Lower lobe of right lung (tissue), 2 donors: ENCODE measurements at places on chromosomes 12 and 14. TPM values are rescaled to one million over a fixed set of nuclear protein-coding genes. Genes with fewer than 3 reads are reported as not detected.
A peak's percentile ranks its signal among the peaks of the same experiment; 100 is the strongest.

- H3K27ac ChIP-seq, result no peak overlapping the region
- H3K27me3 ChIP-seq, result no peaks in the 10 kb centered on the region
- H3K4me3 ChIP-seq, result no peak overlapping the region
- H3K4me1 ChIP-seq, result peaks cover 41% of the 10 kb centered on the region
- no peaks in the 10 kb centered on the region for H3K36me3 ChIP-seq
- no peak for DNase-seq
Measured at GRCh38 chr12:104751120-104751519, 207.0 kb downstream of the SLC41A2 start.

DNA sequence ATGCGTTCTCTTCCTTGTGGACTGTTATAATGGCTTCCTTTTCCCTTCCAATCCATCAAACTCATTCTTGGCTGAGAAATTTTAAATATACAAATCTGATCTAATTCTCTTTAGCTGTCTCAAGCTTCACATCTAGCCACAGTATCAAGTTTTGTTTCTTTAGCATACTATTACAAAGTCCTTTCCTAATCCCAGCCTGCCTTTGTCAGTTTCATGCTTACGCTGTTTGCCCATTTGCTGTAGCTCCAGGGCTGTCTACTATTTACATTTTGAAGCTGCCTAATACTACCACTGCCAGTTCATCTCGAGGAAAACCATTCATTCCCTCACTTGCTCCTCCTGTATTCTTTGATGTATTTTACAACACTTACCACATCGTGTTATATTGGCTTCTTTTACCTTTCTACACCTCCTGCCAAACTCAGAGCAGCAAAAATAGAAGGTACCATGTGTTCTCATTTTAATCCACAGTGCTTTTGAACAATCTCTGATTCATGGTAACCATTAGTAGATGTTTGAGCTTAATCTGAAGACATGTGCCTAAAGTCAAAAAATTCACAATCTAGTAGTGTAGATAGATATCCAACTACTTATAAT lies 42.9 kb downstream of the ARID4A start:
- peaks cover 85% of the 10 kb centered on the region for H3K36me3 ChIP-seq
- H3K4me3 ChIP-seq, result no peak overlapping the region
- no peak overlapping the region for H3K27ac ChIP-seq
- no peak for DNase-seq
- H3K4me1 ChIP-seq, result no peaks in the 10 kb centered on the region

DNA sequence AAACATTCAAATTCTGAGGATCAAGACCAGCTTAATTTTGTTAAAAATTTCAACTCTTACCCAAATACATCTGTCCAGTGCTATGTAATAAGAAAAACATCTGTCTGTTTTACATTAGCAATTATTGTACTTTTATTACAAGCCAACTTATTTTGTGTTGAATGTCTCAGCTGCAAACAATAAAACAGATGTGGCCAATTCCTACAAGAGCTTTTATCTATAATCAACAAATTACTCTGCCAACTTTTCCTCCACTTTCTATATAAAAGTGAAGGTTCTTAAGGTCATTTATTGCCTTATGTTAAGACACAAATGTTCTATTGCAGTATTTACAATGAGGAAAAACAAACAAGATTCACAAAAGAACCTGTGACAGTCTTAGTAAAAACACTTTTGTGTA lies 72.7 kb downstream of the NOVA1 start:
- no peak overlapping the region for H3K4me3 ChIP-seq
- DNase-seq, result no peak
- H3K27ac ChIP-seq, result no peak overlapping the region
- no peaks in the 10 kb centered on the region for H3K36me3 ChIP-seq

- peaks cover 9% of the 10 kb centered on the region for H3K36me3 ChIP-seq
- H3K4me1 ChIP-seq, result peaks cover 27% of the 10 kb centered on the region
- H3K4me3 ChIP-seq, result peak overlapping the region; percentile 72
Measured at GRCh38 chr12:42237853-42238239, 202 bp downstream of the YAF2 start.

DNA sequence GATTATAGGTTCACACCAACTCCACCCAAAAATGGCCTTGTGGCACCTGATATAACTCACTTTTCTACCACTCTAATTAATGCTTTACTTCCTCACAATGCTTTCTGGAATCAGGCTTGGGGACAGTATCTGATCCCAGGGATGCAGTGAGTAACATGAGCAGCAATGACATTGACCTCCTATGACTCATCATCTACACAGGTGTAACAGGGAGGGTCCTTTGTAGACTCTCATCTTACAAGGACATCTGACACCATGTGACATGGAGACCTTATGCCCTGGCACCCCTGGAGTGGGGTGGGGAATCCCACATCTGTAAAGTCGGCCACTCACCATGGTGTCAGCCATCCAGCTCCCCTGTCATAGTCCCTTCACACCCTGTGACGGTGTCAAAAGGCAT lies 586.4 kb downstream of the MED13L start:
- no peaks in the 10 kb centered on the region for H3K27me3 ChIP-seq
- no peak for DNase-seq

- H3K4me3 ChIP-seq, result no peak overlapping the region
- H3K27ac ChIP-seq, result no peak overlapping the region
- H3K36me3 ChIP-seq, result no peaks in the 10 kb centered on the region
- DNase-seq, result no peak
- peaks cover 5% of the 10 kb centered on the region for H3K4me1 ChIP-seq
Measured at GRCh38 chr14:54606631-54607133, 39.8 kb downstream of the SAMD4A start.

DNA sequence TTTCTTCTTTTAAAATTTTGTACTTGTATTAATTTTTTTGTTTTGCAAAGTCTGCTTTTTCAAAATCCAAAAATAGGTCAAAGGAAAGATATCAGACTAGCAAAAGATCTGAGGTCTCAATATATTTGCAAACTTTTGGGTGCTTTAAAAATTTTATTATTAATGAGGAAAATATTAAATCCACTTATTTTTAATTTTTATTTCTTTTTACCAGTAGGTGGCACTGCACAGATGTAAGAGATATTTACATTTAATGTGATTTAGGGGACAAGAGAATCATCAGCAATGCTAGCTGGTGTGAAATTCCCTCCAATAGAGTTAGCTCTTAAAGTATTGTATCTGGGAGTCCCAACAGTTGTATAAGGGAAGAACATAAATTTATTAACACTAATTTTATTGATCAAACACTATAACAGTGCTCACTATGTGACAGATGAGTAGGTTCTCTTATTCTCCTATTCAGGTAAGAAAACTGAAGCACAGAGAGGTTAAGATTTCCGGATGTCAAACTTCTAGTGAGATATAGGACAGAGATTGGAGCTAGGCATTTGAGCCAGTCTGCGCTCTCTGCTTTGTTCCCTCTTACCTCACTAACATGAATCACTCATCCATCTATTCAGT lies 30.5 kb downstream of the ALX1 start:
- no peak overlapping the region for H3K27ac ChIP-seq
- no peaks in the 10 kb centered on the region for H3K27me3 ChIP-seq
- H3K4me3 ChIP-seq, result no peak overlapping the region
- H3K36me3 ChIP-seq, result no peaks in the 10 kb centered on the region

The KRT6A gene
- total RNA-seq, result 0.74 TPM

- no peaks in the 10 kb centered on the region for H3K4me1 ChIP-seq
- no peaks in the 10 kb centered on the region for H3K27me3 ChIP-seq
- H3K36me3 ChIP-seq, result no peaks in the 10 kb centered on the region
Measured at GRCh38 chr14:78959674-78960264, 789.6 kb downstream of the NRXN3 start.

DNA sequence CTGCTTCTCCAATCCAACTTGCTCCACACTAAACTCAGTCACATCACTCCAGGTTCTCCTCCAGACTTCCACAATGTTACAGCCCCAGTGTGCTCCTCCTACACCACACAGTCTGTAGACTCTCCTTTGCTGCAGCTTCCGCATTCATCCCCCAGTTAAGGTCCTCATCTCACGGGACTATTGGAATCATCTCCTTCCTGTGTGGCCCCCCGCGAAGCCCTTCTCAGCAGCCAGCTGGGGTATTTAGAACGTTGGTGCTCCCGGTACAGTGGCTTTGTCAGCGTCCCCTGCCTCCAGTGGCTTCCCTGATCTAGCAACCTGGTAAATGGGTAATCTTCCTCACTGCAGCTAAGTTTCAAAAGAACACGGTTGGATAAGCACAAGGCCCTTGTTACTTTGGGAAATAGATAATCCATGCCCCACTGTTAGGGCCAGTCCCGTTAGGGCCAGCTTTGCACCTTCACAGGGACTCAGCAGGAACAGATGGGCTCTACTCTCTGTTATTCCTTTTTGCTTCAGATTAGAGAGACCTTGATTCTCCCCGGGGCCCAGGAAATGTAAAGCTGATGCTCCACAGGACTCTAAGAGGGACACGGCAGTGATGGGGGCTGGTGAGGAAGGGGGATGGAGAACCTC lies 823 bp upstream of the TSPAN11 start:
- peak overlapping the region; percentile 50 for H3K4me3 ChIP-seq
- H3K27me3 ChIP-seq, result peaks cover 24% of the 10 kb centered on the region
- H3K27ac ChIP-seq, result no peak overlapping the region

DNA sequence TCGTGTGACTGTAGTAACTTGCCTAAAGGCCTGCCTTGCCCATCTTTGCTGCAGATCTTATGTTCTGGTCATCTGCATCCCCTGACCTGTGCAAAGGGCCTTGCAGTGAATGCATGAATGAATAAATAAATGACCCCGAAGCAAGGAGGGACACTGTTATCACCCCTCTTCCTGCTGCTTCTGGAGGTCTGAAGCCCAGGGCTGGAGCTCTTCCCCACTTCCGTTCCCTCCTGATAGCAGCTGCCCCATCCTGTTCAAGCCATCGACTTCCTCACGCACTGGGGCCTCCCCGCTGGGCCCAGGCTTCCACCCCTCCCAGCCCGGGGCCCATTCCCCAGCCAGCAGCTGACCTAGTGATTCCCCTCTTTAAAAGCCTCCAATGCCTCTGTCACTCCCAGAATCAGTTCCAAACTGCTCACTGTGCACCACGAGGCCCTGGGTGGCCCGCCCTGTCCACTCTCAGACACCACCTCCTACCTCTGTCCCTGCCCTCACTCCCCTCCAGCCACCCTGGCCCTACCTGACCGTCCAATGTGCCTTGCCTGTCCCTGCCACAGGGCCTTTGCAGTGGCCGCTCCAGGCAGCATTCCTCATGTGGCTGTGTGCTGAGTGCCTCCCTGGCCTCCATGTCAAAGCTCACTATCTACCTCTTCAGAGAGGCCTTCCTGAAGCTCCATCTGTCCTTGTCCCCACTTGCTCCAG lies 78.6 kb downstream of the SCARB1 start:
- H3K36me3 ChIP-seq, result peaks cover 28% of the 10 kb centered on the region
- no peak for DNase-seq
- no peaks in the 10 kb centered on the region for H3K4me1 ChIP-seq
- H3K4me3 ChIP-seq, result no peak overlapping the region

DNA sequence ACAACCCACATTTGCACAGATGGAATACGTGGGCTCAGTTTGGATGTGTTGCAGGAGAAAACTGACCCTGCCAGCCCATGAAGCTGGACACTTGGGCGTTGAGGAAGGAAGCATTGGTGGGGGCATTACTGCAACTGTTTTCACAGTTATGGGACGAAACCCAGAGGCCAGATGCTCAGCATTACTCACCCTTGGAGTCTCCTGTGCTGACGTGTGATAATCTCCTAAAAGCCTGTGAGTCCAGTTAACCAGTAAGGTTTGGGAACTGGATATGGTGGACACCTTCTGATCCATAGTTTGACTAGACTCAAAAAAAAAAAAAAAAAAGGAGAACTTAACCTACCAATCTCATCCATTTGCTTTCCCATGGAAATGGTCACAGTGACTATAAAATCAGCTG lies 52.8 kb upstream of the EGLN3 start:
- H3K27me3 ChIP-seq, result no peaks in the 10 kb centered on the region
- no peak overlapping the region for H3K4me3 ChIP-seq
- H3K4me1 ChIP-seq, result no peaks in the 10 kb centered on the region
- no peak for DNase-seq

DNA sequence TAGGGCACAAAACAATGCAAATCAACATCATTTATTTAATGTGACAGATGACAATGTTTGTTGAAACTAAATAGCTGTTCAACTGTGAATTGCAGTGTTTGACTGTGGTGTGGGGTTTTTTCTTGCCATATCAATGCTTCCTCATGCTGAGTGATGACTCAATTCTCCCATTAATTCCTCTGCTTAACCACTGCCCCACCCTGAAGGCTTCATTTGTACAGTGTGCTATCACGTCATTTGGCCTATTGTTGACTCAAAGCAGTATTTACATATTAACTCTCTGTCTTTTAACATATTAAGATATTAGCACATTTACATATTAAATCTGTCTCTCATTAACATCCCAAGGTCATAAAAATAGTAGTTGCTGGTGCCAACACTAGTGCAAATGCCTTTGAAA lies 164.8 kb upstream of the NRXN3 start:
- H3K4me1 ChIP-seq, result no peaks in the 10 kb centered on the region
- no peak for DNase-seq
- no peak overlapping the region for H3K27ac ChIP-seq
- H3K4me3 ChIP-seq, result no peak overlapping the region
- H3K27me3 ChIP-seq, result no peaks in the 10 kb centered on the region

DNA sequence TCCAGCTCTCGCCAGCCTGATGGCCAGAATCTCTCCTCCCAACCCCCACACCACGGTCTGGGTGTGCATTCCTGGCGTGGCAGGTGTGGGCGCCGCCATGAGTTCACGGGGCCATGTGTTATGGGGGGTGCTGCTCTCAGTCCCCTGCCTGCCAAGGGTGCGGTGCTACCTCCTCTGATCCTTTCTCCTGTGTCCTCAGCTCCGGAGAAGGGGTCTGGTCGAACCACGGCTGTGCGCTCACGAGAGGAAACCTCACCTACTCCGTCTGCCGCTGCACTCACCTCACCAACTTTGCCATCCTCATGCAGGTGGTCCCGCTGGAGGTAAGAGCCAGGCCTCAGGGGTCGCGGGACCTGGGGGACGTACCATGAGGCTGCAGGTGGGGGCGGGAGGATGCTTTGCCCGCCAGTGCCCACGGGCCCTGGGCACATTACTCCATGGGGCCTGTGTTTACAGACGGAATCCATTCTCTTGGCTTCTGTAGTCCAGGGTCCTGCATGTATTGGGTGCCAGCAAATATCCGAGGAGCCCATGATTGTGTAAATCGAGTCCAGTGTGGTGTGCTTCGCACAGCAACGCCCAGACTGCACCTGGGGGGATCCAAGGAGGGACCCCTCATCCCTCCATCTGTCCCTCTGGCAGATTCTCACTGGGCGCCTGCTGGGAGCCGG lies 130.8 kb downstream of the ADGRD1 start:
- no peak overlapping the region for H3K4me3 ChIP-seq
- peak; percentile 40 for DNase-seq
- peaks cover 36% of the 10 kb centered on the region for H3K36me3 ChIP-seq
- no peak overlapping the region for H3K27ac ChIP-seq

GRCh38 chr14:29273513-29273912 lies 506.9 kb downstream of the FOXG1 start:
- DNase-seq, result no peak
- H3K27me3 ChIP-seq, result no peaks in the 10 kb centered on the region
- H3K27ac ChIP-seq, result no peak overlapping the region
- H3K4me3 ChIP-seq, result no peak overlapping the region

The PPM1H gene
- total RNA-seq, result 6.8 TPM

- no peak for DNase-seq
- H3K27me3 ChIP-seq, result no peaks in the 10 kb centered on the region
- no peak overlapping the region for H3K4me3 ChIP-seq
- no peaks in the 10 kb centered on the region for H3K36me3 ChIP-seq
- H3K27ac ChIP-seq, result no peak overlapping the region
Measured at GRCh38 chr14:21133901-21134300, 22.0 kb downstream of the OR5AU1 start.

The EXOC3L4 gene
- total RNA-seq, result 3.6 TPM

The TAS2R10 gene
- 0.35 TPM for total RNA-seq

- H3K4me1 ChIP-seq, result peaks cover 33% of the 10 kb centered on the region
- H3K36me3 ChIP-seq, result no peaks in the 10 kb centered on the region
- no peak for DNase-seq
- H3K27ac ChIP-seq, result peak overlapping the region; percentile 83
- peak overlapping the region; percentile 77 for H3K4me3 ChIP-seq
Measured at GRCh38 chr14:45083617-45083975, 320 bp upstream of the PRPF39 start.
